Hypothalamus (tissue), 51 donors: ENCODE measurements at places on chromosomes 2 and 18.

DNA sequence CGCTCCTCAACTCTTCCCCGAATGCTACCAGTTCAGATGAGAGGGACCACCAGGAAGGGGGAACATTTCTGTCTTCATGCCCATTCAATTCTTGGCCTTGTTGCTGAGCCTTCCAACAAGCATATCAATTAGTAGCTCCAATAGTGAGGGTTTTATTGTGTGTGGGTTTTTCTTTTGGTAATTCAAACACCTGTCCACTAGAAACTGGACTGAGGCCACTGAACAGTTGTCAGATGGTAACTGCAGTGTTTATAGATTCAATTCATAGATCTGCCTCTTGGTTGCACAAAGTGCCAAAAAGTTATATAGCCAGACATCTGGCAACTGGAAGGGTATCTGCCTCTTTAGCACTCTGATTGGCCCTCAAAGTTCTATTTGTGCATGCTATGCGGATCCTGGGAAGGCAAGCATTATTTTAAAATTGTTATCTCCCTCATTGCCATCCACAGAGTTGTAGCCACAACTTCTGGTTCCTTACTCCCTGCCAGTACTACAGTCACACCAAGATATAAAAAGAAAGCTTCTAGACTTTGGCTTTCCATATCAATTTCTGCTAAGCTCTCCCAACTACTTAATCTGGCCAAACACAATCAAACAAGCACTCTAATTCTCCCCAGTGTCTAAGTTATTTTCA lies 83.3 kb upstream of the ZNF521 start:
- DNase-seq = no peak

DNA sequence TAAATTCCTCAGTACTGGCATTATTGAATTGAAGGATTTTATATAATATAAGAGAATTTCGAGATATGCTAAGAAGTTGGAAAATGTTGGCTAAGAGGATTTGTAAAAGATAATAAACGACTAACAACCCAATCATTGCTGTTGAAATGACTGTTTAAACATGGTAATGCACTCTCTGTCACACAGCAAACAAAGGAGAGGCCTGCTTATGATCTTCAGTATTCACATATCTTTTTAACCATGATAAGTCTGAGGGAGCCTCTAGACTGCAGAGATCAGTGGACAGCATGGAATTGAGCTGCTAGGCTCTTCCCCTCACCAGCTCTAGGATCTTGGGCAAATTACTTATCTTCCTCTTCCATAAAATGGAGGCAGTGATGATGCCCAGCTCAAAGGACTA lies 2.7 kb downstream of the KCTD18 start:
- DNase-seq = no peak

- no peak for DNase-seq
These were observed 154.8 kb upstream of the FHL2 start for GRCh38 chr2:105553538-105554196.

- no peak for DNase-seq
These were observed 1.7 kb downstream of the ALLC start for GRCh38 chr2:3659447-3660432.

DNA sequence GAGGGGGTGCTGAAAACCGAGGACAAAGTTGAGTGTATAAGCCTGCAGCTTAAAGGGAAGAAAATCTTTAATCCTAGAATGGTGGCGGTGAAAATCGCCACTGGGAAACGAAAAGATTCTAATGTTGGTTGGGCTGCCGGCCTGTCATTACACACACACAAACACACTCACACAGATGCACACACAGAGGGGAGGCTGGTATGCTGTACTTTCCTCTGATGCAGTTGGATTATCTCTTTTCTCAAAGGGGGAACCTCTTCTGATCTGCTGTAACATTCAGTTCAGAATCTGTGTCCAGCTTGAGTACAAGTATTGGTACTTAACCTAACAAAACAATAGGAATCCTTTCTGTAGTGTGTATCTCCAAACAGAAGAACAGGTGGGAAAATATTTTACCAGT lies 39.0 kb downstream of the ANXA4 start:
- no peak for DNase-seq

DNA sequence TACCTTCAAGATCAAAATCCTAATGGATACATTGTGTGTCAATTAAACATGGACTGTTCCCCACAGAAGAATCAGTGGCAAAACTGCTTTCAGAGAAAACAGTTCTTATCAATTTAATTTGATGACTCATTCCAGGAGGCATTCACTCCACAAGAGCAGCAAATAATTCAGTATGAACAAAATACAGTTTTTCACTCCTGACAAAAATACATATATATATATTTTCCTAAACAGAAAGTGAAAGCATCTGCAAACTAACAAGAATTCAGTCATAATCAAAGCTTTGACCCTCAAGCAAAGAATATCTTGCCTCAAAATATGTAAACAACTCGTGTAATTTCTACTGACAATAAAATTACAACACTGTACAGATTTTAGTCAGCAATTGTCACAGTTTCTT lies 685.1 kb upstream of the SLC8A1 start:
- DNase-seq = no peak

GRCh38 chr2:168683996-168684395 lies 118.4 kb upstream of the NOSTRIN start:
- no peak for DNase-seq

- no peak for DNase-seq
These were observed 10.8 kb downstream of the SIX3 start for GRCh38 chr2:44952143-44952805.

GRCh38 chr2:8253781-8254180 lies 428.1 kb upstream of the ID2 start:
- no peak for DNase-seq

DNA sequence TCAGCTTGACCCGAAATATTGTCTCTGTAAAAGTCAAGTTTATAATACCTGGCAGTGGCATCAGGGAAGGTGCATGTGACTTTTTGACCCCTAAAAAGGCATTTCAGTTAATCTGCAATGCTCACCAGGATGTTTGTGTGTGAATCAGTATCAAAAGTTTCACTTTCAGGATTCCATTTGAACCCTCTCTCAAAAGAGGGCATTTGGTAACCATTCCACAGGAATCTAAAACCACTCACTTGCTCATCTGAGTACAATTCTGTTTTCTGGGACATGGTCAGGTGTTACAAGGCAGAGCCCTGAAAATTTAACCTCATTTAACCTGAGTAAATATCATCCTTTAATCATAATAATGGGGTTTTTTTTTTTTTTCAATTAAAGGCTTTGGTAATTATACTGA lies 77.9 kb upstream of the KLF7 start:
- no peak for DNase-seq

DNA sequence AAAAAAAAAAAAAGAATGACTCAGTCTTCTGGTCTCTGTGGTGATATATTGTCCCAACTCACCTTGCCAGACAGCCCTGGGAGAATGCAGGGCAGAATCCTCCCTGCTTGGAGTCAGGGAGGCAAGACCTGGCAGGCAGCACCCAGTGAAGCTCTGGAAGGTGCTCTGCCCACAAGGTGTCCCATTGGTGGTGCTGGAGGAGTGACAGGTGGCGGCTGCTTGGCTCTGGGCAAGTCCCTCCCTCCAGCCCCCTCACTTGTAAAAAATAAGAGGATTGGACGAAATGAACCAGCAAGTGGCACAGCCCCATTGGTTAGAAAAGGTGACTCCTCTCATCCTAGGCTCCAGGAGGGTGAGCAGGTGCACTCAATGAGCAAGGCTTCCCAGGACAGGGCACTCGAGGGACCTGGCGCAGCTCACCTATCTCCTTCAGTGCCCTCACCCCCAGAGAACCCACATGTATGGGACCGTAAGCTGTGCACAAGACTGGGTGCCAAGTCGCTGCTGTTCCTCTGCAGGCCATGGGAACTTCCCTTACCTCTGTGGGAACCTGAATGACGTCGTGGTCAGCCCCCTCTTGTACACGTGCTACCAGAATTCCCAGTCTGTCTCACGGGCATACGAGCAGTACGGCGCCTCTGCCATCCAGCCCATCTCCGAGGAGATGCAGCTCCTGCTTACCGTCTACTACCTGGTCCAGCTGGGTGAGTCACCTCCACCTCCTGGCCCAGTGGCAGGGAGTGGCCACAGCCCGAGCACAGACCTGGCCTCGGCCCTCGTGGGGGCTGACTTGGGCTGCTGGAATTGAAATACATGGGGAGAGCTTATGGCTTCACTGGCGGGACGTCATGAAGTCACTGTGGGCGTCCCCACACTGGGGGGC lies 54.6 kb downstream of the GREB1 start:
- no peak for DNase-seq

- DNase-seq = no peak
These were observed 612.6 kb upstream of the ACVR2A start for GRCh38 chr2:147232225-147232669.
